Activated naive CD4-positive, alpha-beta T cell treated with anti-CD3 and anti-CD28 coated beads, Interleukin-2, amount 50 U/mL, for 16 hours (primary cell): ENCODE measurements at places on chromosomes 5 and 9.

GRCh38 chr9:111949919-111950318 lies 53.3 kb downstream of the UGCG start:
- DNase-seq: no peak

DNA sequence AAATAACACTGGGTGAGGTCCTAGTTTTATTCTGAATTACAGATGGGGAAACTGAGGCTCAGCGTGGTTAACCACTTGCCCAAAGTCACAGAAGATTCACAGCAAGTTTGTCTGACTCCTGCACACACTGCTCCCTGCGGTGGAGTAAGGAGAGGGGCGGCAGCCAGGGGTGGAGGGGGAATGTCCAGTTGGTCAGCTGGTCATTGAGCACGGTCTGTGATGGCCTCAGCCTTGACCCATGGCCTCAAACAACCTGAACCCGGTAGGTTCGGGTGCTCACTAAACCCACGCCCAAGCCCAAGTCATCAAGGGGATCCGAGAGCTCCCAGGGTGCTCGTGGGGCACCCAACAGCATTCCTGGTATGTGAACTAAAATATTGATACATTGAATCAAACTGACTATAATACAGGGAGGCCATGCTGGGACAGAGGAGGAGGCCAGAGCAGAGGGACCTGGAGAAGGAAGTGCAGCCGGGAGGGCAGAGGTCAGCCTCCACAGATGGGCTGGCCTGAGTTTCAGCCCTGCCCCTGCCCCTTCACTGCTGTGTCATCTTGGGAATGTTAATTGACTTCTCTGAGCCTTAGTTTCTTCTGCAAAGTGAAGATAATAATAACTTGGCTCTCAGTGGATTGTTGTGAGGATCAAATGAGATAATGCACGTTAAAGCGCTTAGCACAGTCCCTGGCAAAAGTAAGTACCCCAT lies 3.6 kb upstream of the IL17B start:
- no peak for DNase-seq

- DNase-seq: no peak
These were observed 139.1 kb upstream of the ADRA1B start for GRCh38 chr5:159777049-159777660.

GRCh38 chr9:35294556-35294955 lies 132.7 kb downstream of the UNC13B start:
- no peak for DNase-seq

GRCh38 chr9:98724810-98725530 lies 16.2 kb upstream of the GABBR2 start:
- no peak for DNase-seq

- no peak for DNase-seq
These were observed 178.9 kb downstream of the SREK1 start for GRCh38 chr5:66322786-66323528.
